Thymus (tissue), 14 donors: ENCODE measurements at places on chromosomes 3 and 15. TPM values are rescaled to one million over a fixed set of nuclear protein-coding genes. Genes with fewer than 3 reads are reported as not detected.

The XCR1 gene
- 4.2 TPM for total RNA-seq

The PARP15 gene
- total RNA-seq, result 6.8 TPM

The HTR3E gene
- total RNA-seq, result not detected

The MRPL3 gene
- total RNA-seq, result 112 TPM

The CAMK2N2 gene
- not detected for total RNA-seq

The ASTE1 gene
- 13.3 TPM for total RNA-seq

The RARB gene
- 1.7 TPM for total RNA-seq

The SLC12A8 gene
- total RNA-seq, result 0.94 TPM

The C15orf62 gene
- total RNA-seq, result 1.1 TPM

The GPR87 gene
- total RNA-seq, result 4.0 TPM

The ENTPD3 gene
- total RNA-seq, result 1.0 TPM

GRCh38 chr3:48428088-48428571 lies 1.8 kb downstream of the PLXNB1 start:
- no peak for DNase-seq

- no peak for DNase-seq
Observed at GRCh38 chr3:10919636-10920035, 72.9 kb upstream of the SLC6A1 start.

GRCh38 chr3:72559385-72559784 lies 288.9 kb downstream of the SHQ1 start:
- no peak for DNase-seq

GRCh38 chr3:186640929-186641328 lies 730 bp downstream of the FETUB start:
- no peak for DNase-seq

- DNase-seq, result no peak
Observed at GRCh38 chr15:73305331-73306211, 63.2 kb downstream of the HCN4 start.

GRCh38 chr3:32951410-32951811 lies at the start of gene CCR4:
Gene CCR4, plus strand, starts transcription at chr3:32951644. Its CDS starts 1,779 bp downstream, at chr3:32953423.
- DNase-seq, result peak; percentile 82

GRCh38 chr3:147906285-147906684 lies 497.1 kb downstream of the ZIC1 start:
- DNase-seq, result no peak

DNA sequence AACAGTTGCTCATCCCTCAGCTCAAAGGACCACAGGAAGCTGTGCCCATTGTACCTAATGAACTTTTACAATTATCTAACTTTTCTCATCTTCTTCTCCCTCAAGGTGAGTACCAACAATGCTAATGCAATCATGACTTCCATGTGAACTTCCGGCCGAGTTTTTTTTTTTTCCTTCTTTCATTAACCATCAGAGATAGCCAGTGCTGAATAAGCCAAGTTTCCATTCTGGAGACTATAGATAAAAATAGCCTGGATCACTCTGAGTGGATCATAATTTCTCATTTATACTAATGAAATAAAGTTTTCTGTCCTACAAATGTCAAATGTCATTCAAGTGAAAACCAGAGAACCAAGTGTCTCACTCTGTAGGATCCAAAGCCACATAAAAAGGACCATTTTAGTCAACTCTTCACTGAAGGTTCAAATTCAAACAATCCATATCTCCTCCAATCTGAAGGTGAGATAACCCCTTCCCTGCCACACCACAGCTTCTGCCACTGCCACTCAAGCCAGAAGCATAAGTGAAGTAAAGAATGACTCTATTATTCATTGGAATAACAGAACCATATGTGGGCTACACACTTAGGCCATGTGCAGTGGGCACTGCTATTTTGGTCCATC lies 5.5 kb downstream of the SUMF1 start:
- no peak for DNase-seq

GRCh38 chr15:90946538-90946937 lies 8.1 kb upstream of the RCCD1 start:
- no peak for DNase-seq

DNA sequence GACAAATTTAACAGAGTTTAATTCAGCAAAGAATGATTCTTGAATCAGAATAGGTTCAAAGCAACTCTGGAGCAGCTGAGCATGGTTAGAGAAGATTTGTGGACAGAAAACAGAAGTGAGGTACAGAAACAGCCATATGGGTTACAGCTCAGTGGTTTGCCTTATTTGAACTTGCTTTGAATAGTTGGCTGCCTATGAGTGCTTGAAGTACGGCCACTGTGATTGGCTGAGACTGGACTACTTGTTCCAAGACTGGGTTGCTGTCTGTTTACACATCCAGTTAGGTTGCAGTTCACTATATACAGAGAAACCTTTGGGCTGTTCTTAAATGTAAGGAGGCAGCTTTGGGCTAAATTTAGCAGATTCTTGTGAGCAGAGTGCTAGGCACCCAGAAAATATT lies 79.4 kb upstream of the CADPS start:
- no peak for DNase-seq

- DNase-seq, result no peak
Observed at GRCh38 chr3:46524008-46524407, 26.2 kb downstream of the RTP3 start.

- DNase-seq, result no peak
Observed at GRCh38 chr3:111809186-111809585, 49.9 kb upstream of the PHLDB2 start.

DNA sequence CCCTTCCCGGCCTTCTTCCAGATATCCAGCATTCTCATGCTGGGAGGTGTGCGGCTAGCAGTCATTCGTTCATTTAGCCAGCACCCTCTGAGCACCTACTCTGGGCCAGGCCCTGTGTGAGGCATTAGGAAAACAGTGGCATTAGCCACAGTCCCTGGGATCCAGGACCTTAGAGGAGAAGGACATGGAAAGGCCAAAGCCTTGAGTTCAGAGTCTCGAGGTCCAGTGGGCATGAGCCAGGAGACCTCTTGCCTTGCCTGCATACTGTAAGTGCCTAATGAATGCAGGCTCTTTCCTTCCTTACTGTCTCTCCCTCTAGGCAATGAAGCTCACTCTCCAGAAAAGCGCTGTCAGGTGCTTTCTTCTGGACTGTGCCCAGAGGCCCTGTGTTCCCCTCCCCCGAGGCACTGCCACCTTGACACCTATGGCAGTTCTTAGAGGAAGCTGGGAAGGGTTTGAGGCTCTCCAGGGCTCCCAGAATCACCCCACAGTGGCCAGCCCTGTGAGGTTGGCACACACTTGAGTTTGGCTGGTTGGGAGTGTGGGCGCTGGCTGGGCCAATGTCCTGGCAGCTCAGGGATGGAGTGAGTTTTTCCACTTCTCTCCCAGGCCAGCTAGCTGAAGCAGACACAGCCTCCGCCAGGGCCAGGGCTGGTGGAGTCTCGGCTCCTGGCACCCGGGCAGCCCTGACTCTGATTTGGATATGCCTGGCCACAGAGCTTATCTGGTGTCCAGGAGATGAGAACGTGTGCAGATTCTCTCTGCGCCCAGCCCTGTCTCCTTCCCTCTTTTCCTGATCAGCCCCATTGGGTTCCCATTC lies 5.4 kb downstream of the CORO2B start:
- no peak for DNase-seq

- no peak for DNase-seq
Observed at GRCh38 chr3:58039601-58040000, 31.4 kb downstream of the FLNB start.

DNA sequence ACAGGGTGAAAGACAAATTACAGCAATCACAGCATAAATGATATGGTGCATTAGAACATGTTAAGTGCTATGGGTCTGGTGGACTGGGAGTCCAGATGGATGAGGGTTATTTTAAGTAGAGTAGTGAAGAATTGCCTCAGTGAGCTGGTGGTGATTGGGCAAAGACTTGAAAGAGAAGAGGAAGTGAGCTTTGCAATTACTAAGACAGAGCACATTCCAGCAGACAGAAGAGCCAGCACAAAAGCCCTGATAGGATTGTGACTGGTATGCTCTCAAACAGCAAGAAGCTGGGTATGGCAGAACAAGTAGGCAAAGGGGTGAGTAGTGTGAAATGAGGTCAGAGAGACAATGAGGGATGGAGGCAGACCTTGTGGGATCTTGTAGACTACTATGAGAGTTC lies 2.1 kb upstream of the ACKR4 start:
- DNase-seq, result no peak

GRCh38 chr15:51912528-51912927 lies 59.0 kb downstream of the LEO1 start:
- DNase-seq, result no peak

DNA sequence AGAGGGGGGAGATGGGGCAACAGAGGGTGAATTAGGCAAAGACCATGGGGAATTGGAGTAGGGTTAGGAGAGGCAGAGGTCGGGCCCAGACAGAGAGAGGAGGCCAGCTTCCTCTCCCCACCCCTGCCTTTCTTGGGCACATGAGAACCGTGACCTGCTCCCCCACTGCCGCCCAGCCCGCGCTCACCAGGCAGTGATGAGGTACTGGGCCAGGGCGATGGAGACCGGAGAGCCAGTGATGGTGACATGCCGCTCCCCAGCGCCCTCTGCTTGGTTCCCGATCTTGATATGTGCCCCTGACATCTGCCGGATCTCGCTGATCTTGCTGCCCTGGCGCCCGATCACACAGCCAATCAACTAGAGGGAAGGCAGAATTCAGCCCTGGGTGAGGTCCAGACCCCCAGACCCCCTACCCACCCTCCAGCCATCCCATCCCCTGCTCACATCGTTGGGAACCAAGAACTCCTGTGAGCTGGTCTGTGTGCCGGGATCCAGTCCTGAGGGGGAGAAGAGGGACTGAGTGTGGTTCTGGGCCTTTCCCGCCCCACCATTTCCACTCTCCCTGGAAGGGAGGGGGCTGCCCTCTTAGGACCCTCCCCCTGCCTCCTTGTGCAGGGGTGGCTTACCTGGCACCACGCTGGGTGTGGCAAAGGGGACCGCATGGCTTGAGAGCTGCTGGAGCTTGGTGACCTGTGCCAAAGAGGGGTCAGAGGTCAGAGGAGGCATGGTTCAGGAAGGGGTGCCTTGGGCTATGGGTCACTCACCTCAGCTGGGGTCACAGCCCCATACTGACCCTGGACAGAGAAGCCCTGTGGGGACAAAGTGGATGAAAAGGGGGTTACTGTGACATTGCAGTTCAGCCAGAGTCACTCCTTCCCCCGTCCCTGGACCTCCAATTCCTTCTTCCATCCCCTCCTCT lies 3.7 kb downstream of the GPR62 start:
- DNase-seq, result no peak

- no peak for DNase-seq
Observed at GRCh38 chr15:67107014-67107812, 41.8 kb downstream of the SMAD3 start.

- no peak for DNase-seq
Observed at GRCh38 chr3:35932995-35933394, 293.7 kb downstream of the ARPP21 start.

- peak; percentile 68 for DNase-seq
Observed at GRCh38 chr3:150721285-150722130, 17.8 kb upstream of the ERICH6 start.

- DNase-seq, result no peak
Observed at GRCh38 chr15:61079529-61079928, 149.6 kb downstream of the RORA start.

GRCh38 chr3:82002986-82003642 lies 241.7 kb upstream of the GBE1 start:
- no peak for DNase-seq

- no peak for DNase-seq
Observed at GRCh38 chr15:67049351-67050044, 15.9 kb upstream of the SMAD3 start.

GRCh38 chr3:146218880-146219866 lies 31.7 kb downstream of the PLSCR4 start:
- DNase-seq, result peak; percentile 38
